Gastrocnemius medialis (tissue), 4 donors: ENCODE measurements at places on chromosomes 6 and 20. TPM values are rescaled to one million over a fixed set of nuclear protein-coding genes. Genes with fewer than 3 reads are reported as not detected.

ADGRF1 gene
- total RNA-seq: not detected

DNA sequence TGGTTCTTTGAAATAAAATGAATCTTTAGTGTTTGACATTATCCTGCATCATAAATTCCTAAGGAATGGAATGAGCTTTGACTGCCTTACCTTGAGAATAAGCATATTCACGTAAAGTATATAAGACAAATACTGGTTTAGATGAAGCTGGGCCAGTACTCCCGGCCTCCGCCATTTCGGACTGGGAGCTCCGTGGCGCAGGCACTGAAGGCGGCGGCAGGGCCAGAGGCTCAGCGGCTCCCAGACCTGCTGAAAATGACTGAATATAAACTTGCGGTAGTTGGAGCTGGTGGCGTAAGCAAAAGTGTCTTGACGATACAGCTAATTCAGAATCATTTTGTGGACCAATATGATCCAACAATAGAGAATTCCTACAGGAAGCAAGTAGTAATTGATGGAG, 76.2 kb upstream of the FAM83B start:
- no peak for DNase-seq

FAM83C gene
- not detected for total RNA-seq

DNA sequence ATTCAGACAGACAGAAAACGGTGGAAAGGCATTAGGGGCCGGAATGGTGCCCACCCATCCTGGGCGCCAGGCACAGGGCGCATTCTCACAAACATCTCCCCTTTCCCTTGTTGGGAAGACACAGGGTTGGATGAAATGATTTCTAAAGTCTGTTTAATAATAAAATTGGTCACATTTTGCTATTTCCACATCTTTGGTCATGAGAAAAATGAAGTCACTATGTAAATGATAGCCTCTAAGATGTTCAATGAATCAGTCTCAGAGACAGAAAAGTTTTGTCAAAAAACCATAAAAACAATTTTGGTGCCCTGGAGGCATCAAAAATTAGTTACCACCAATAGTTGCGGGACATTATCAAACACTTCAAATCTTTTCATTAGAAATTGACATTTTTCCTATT, 40.7 kb downstream of the PRR18 start:
- DNase-seq: no peak

RAMACL gene
- total RNA-seq: 5.6 TPM
